ENCODE measurements at places on chromosomes 12 and 14.

DNA sequence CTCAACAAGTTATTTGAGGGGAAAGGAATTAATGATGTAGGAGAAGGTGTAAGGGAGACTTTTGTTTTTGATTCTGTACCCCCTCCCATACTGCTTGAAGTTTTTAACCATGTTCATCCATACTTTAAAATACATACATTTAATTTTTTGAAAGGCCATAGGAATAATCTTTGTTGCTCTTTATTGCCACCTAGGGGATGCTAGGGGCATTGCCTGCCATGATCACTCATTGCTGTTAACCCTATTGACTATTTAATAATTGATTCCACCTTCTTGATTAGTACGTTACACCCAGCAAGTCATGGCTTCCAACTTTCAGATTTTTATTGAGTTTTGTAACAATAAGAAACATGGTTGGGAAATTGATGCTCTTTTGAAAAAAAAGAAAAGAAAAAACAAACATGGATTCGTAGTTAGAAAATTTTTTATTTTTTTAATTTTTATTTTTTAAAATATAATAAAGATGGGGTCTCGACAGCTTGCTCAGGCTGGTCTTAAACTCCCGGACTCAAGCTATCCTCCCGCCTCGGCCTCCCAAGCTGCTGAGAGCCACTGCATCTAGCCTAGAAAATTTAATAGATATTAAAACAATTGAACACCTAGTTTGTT is 8.5 kb upstream of the PRKAB1 start:
- DNase-seq, result peak; percentile 28

DNA sequence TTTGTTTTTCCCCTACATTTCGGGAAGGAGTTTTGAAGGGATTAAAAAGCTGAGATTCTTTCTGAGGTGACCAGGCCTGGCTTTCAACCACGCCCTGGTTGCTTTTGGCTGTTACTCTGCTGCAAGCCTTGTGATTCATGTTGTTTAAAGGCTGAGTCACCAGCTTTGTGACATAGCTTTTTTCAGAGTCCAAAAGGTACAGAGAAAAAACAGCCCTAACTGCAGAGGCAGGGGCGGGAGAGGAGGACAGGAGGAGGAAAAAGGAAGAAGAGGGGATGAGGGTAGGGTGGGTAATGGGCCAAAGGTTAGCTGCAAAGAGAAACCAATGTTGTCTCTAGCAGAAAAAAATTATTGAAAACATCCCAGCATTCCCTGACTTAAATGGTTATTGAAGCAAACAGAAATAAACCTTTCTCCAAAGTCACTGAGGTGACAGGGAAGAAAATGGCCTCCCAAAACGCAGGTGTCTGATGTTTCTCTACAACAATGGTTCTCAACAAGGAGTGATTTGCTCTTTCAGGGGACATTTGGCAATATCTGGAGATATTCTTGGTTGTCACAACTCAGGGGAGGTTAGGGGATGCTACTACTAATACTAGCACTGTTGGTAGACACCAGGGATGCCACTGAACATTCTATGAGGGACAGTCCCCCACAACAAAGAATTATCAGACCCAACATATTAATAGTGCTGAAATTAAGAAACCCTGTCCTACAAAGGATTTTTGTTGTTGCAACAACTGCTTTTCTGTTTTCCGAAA is 2.1 kb upstream of the UBC start:
- DNase-seq, result no peak

DNA sequence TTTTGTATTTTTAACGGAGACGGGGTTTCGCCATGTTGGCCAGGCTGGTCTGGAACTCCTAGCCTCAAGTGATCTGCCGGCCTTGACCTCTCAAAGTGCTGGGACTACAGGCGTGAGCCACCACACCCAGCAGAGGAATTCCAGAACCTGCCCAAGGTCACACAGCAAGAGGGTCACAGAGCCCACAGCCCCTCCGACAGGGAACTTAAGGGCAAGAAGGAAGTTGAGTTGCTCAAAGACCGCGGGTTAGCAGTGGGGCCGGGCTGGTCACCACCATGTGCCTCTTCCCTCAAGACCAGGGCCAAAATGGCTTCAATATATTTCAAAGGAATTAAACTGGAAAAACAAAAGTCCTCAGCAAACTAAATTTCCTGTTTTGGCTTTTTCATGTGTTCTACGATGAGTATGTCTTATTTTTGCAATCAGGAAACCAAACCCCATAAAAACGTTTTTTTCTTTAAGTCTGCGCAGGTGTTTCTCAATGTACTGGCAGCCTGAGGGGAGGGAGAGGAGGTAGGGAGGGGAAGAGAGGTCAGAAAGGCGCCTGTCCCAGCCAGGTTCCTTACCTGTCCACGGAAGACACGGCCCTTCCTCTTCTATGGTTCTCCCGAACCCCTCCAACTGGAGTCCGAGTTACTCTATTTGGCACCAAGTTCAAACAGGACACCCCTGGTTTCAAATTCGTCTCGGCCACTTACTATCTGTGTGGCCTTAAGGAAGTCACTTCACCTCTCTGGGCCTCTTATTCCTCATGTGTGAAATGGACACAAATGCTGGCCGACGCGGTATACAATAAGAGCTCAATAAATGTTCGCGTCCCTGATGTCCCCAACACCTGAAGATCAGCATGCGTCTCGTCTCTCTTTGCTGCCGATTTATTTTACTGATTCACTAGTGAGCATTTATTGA is 778 bp downstream of the SLC8B1 start:
- no peak for DNase-seq

- DNase-seq, result no peak
Observed at GRCh38 chr12:63915105-63915800, 70.8 kb downstream of the SRGAP1 start.

DNA sequence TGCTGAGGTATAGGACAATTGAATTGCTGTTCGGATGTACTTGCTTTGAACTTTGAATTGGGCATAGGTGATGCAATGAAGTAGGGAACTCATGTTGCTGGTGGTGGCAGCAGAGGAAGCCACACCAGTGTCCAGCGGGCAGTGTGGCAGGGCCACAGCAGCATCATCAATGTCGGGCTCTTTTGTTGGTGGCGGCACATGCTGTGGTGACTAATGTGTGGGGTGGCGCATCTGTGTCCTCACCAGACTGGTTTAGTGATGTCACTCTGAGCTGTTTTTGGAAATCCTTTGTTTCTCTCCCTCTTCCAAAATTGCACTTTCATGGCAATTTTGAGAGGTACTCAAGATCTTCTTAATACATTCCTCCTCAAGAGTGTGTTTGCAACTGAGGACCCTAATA is 187.6 kb downstream of the ETNK1 start:
- DNase-seq, result no peak

DNA sequence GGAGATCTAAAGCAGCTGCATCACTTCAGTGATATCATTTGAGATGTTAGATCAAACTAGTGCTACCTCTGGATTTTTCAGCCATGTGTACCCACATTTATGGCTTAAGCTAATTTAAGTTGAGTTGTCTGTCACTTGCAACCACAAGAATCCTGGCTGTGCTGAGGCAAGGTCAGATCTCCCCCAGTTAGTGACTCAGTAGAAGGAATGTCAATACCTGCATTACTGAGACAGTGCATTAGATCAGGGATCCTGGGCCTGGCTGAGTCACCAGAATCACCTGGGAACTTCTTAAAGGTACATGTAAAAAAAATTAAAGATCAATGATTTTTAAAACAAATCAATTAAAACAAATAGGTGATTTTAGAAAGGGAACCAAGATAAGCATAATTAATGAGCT is 84.6 kb upstream of the GRIN2B start:
- no peak for DNase-seq

GRCh38 chr14:106586098-106586704 is 1059.8 kb downstream of the TMEM121 start:
- DNase-seq, result peak; percentile 59

- DNase-seq, result peak; percentile 35
Observed at GRCh38 chr12:126069549-126070165, 1004.4 kb downstream of the AACS start.

GRCh38 chr14:42229976-42230375 is 623.3 kb downstream of the LRFN5 start:
- DNase-seq, result no peak

- DNase-seq, result no peak
Observed at GRCh38 chr14:88422919-88423650, 37.6 kb downstream of the SPATA7 start.

GRCh38 chr12:123031171-123031845 is 50.8 kb downstream of the ARL6IP4 start:
- DNase-seq, result no peak

DNA sequence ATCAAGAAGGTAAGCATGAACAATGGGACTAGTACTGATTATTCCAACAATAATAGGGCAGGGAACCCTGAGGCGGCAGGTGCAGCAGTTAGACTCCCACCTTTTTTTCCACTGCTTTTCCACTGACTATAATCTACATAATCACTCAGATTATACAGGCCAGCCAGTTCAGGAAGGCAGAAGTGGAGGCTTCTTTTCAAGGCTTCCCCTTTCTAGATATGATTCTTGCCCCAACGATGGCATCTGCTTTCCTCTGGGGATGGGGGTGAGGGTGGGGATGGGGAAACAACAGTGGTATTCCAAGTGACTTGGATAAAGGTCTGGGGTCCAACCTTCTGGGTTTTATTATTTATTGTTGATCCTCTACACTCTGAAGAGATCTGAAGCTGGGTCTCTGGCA is 331 bp downstream of the NCKAP1L start:
- DNase-seq, result no peak

GRCh38 chr12:6664902-6665301 is 2.0 kb upstream of the ING4 start:
- DNase-seq, result no peak

DNA sequence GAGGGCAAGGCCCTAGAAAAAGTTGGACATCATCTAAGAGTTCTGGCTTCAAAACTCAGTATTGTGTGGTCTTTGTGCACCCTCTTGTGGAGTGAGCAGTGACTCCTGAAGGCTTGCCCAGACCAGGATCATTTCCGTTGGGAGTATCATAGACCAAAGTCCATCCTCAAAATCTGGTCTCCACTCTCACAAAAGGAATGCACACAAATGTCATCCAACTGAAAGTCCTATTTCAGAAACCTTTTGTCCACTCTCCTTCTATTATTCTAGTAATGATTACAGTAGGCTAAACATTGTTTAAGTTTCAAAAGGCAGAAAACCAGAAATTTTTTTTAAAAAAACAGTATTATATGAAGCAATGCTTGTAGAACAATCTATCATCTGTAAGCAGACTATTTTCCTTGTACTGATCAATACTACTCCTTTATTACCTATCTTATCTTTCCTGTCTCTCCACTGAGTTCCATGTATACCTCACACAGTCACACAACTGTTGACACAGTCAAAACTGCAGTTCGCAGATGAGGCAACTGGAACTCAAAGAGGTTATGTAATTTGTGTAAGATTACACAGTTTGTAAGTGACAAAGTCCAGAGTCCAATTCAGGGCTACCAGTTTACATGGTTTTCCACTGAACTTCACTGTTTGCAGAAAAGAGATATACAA is 41.4 kb downstream of the COX16 start:
- no peak for DNase-seq

GRCh38 chr12:4943067-4943937 is 33.6 kb downstream of the KCNA1 start:
- DNase-seq, result no peak

- DNase-seq, result no peak
Observed at GRCh38 chr12:63964301-63964700, 119.8 kb downstream of the SRGAP1 start.

DNA sequence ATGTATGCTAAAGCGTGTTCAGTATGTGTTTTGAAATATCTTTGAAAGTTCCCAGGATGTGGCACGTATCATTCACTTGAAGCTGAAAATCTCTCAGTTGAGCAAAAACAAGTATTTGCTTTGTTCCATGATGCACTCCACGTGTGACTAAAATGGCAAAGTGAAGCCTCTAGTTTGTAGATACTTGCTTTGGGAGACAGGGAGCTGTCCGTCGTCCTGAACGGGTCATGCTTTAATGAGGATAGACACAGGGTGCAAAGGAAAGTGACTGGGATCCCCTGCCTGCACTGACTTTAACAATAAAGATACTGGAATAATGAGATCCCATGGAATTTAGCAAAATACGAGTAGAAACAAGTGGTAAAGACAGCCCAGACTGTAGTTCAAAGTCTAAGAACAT is 991.4 kb downstream of the NRXN3 start:
- DNase-seq, result no peak

GRCh38 chr12:30818562-30818961 is 63.8 kb upstream of the CAPRIN2 start:
- DNase-seq, result no peak

DNA sequence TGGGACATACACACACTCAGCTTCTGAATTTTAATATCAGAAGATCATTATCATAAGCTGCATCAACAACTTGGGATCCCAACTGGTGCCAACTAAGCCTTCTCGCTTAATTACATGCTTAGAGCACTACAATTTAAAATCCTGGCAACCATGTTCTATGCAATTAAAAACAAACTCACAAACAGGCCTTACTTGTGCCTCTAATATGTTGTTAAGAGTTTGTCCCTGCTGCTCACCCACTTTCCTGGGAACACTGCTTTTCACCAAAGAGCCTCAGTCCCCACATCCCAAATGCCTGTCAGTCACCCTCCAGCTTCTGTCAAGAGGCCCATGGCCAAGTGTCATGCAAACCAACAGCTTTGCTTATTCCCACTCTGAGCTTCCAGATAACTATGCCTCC is 69.7 kb downstream of the TTC9 start:
- no peak for DNase-seq

DNA sequence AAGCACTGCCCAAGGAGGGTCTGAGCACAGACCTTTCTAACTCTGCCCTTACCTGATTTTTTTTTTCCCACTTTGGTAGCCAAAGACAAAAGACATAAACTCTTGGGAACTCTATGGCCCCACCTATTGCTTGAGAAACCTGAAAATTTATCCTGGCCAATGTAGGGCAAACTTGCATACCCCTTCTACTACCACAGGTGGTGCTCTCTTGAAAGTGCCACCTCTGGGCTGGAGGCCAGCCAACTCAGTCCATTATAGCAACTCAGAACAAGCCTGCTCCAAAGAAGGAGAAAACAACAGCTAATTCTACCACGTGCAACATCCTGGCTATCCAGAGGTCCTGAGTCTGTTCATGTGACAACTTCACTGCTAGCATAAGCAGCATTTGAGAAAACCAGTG is 55.7 kb upstream of the ABCD2 start:
- no peak for DNase-seq
